ENCODE measurements at places on chromosomes 3 and 15.

DNA sequence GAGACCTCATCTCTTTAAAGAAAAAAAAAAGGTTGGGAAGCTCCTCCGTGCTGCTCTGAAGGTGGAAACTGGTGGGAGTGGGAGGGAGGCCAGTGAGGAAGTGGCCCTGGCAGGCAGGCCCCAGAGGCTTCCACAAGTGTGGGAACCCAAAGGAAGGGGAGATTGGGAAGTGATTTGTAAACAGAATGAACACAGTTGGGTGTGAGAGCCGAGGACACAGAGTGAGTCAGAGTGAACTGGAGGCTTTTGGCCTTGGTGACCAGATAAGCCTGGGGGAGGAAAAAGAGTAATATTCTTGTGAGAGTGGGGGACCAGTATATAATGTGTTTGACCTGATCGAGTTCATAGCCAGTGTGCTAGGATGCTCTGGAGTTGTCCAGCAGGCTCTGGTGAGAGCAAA is 23.0 kb downstream of the MKRN2 start:
- no peak for DNase-seq

DNA sequence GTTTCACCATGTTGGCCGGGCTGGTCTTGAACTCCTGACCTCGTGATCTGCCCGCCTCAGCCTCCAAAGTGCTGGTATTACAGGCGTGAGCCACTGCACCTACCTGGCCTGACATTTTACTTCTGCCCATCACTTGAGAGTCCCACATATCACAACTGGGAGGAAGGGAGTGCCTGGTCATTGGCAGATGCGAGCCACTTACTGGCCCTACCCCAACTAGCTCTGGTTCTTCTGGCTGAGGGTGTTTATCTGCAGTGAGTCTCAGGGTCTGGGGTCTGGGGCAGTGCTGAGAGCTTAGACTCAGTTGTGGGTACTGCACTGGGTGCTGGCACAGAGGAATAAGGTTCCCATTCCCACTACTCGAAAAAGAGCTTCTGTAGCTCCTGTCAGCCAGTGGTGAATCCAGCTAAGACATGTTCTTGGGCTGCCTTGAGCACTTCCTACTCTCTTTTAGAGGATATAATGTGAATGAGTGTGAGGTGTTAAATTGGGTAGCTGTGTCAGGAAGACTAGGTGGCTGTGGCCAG is 30.2 kb downstream of the DAG1 start:
- DNase-seq = no peak

GRCh38 chr15:97036301-97036700 is 705.8 kb downstream of the NR2F2 start:
- no peak for DNase-seq

DNA sequence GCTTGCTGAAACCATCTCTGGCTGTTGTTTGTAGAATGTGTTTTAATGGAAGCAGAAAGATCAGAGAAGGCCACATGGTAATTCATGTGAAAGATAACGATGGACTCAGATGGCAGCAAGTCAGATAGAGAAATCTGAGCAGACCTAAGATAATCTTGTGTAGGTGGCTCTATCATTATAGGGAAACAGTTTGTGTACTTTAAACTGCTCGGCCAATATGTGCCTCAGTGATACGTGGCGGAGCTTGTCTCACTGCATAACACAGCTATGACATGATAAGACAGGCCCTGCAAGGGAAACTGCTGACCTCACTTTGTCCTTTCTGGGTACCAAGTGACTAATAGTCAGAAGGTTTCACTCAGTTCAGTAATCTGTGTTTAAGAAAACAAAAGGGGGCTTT is 51.0 kb downstream of the MME start:
- no peak for DNase-seq

DNA sequence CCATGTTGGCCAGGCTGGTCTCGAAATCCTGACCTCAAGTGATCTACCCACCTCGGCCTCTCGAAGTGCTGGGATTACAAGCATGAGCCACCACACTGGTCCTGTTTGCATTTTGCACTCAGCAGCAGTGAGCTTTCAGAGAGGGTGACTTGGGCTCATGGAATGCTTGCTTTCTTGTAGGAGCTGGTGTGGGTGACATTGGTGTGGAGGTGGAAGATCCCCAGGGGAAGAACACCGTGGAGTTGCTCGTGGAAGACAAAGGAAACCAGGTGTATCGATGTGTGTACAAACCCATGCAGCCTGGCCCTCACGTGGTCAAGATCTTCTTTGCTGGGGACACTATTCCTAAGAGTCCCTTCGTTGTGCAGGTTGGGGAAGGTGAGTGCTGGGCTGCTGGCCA is 90.3 kb downstream of the FLNB start:
- DNase-seq = no peak

- peak; percentile 73 for DNase-seq
Measured at GRCh38 chr3:4722103-4722502, 229.0 kb downstream of the ITPR1 start.

DNA sequence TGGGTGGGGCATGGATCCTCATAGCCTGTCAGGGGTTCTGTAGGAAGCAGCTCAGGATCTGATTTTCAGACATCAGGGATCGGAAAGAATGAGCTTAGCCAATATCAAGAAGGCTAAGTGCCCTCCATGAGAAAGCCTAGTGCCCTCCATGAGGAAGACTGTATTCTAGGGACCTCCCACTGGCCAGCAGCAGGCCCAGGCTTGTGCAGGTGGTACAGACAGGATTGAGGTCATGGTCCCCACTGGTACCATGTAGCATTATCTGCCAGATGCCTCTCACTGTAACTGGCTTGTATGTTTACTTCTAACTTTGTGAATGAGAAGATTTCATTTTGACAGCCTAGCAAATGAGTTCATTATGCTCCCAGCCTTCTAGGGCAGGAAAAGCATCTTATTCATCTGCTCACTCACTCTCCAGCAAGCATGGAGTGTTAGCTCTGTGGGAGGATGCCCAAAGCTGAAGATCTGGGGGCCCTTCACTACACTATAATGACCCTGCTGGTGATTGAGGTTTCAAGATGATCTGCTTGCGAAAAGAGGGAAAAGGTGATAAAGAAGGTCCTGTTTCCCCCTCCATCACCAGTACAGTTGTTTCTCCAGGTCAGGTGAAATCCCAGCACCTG is 7.5 kb downstream of the EPHB1 start:
- DNase-seq = no peak

DNA sequence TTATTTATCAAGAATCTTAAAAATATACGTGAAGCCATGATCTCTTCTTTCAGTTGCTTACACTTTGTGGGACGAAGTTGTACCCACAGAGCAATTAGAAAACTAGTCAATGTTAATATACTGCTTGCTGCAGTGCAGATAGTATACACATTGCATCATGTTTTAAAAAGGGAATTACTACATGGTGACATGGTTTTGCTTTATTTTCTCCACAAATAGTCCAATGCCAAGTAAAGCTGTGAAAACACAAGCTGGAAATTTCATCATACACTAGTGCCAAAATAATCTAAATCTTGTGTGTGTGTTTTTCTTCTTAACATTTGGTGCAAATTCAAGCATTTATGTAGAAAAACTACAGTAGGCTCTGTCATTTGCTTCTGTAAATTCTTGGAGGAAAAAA is 233.0 kb downstream of the EPHA3 start:
- DNase-seq = no peak

- DNase-seq = no peak
Measured at GRCh38 chr15:64144565-64145281, 6.8 kb upstream of the SNX22 start.

GRCh38 chr3:8595695-8596115 is 48.9 kb downstream of the SSUH2 start:
- DNase-seq = no peak

DNA sequence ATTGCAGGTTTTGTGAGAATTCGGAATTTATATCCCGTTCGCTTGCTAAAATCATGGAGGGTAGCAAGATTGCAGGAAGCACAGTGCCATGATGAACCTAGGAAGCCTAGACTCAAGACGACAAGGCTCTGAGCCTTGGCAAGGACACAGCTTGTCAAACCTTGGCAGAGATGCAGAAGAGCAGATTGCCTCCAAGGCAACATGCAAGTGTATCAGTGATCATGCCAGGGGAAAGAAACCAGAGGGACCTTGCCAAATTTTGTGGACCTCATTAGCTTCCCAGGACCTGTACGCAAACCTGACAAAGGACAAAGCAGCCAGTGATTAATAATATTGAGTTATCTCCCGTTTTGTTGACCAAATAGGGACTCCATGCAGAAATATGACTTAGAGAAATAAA is 159.7 kb downstream of the GOLIM4 start:
- DNase-seq = peak; percentile 6

GRCh38 chr3:50533316-50533715 is 29.9 kb upstream of the CACNA2D2 start:
- no peak for DNase-seq

GRCh38 chr3:70067860-70068521 is 68.5 kb downstream of the SAMMSON start:
- DNase-seq = no peak

DNA sequence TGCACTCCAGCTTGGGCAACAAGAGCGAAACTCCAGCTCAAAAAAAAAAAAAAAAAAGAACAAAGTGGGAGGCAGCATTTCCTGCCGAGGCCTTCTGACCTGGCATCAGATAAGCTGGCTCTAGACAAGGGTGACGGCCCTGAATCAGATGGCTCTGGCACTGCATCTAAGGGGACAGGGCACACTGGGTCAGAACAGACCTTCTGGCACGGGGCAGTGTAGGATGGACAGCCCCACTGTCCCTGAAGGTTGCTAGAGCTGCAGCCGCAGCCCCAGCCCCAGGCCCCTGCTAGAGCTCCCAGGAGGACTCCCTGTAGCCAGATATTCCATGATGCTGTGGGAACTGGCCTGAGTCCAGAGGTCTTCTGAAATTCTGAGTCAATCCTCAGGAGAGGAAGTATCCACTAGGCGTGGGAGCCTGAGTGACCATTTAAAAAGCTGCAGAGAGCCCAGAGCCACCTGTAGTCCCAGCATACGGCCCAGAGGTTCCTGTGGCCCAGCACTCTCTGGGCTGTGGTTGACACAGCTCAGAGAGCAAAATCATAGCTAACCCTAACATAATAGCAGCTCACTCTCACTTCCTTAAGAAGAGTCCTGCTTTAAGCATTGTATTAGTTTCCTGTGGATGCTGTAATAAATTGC is 69.2 kb upstream of the MFGE8 start:
- DNase-seq = peak; percentile 57

- DNase-seq = no peak
Measured at GRCh38 chr3:30600572-30600971, 5.8 kb upstream of the TGFBR2 start.

GRCh38 chr3:185693985-185694653 is 108.0 kb downstream of the SENP2 start:
- no peak for DNase-seq

DNA sequence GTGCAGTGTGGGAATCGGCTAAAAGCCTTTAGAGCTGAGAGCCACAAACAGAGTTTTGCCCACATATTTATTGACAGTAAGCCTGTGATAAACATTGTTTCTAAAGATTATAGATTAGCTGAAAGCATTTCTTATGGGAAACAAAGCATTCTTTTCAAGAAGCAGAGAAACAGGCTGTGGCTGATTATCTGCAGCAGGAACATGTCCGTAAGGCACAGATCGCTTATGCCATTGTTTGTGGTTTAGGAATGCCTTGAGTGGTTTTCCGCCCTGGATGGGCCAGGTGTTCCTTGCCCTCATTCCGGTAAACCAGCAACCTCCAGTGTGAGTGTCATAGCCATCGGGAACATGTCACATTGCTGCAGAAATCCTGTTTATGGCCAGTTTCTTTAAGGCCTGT is 12.5 kb downstream of the XYLB start:
- DNase-seq = no peak

DNA sequence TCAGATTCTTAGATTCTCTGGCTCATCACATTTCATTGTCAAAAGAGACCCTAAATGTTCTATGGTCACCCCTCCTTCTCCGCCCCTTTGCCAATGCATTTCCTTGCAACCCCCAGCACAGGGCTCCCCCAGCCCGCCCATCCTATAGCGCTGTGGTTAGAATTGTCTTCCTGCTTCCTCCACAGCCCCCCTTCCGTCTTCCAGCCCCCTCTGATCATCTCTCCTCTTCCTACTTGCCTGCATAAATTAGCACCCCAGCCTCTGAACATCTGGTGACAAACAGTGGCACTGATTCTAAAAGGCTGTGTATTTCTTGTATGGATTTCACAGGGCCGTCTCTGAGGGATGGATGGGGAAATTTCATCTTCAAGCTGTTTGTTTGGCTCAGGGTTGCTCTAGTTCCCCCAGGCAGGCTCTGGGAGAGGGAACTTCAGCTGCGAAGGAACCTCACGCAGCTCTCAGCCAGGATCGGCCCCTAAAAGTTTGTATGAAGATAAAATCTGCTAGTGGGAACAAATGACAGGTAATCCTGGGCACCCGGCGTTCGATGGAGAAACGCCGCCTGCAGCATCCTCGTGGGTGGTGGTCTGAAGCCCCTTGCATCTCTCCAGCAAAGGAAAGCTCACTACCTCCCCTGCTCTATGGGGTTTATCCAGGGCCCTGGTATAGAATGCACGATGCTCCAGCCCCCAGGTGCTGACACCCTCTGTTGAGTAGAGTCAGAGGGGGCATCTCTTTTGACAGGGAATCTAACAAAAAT is 83.0 kb downstream of the WNT7A start:
- no peak for DNase-seq

GRCh38 chr3:113615976-113616375 is 80.5 kb downstream of the USF3 start:
- no peak for DNase-seq

GRCh38 chr15:76339305-76340197 is 3.0 kb downstream of the ISL2 start:
- no peak for DNase-seq

GRCh38 chr3:33642806-33643205 is 75.2 kb downstream of the CLASP2 start:
- DNase-seq = no peak

- no peak for DNase-seq
Measured at GRCh38 chr3:43902415-43902814, 211.7 kb downstream of the ABHD5 start.

DNA sequence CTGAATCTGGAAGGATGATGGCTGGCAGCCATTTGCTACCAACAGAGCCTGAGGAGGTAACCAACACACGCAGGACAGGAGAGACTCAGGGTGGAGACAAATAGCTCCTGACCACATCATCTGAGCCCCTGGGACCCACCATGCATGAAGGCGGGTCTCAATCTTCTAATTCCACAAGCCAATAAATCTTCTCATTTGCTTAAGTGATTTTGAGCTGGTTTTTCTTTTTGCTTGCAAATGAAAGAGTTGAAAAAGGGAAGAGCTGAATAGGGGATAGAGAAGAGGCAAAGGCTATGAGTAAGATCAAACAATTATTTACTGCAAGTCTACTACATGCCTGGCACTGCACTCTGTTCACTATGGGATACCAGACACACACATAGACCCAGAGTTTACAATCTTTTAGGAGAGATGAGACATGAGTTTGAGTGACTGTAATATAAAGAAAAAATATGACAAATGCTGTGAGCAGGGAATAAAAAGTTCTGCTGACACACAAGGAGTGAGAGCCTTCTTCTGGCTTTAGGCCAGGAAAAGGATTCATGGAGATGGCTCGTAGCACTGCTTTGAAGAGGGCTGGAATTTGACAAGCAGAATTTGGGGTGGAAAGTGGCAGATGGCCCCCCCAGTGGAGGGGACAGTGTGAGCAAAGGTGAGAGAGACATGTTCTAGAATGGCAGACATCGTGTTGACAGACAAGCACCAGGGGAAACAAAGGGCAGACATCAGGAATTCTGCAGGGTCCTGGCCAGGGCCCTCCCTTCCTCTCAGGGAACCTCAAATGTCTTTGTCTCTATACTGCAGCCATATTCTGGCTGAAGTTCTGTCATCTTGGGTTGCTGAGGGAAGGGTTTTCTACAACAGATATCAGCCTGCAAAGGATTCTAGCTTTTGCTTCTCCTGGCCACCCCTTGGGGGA is 69.8 kb upstream of the WNT5A start:
- DNase-seq = no peak

GRCh38 chr3:10547841-10548783 is 42.7 kb upstream of the ATP2B2 start:
- no peak for DNase-seq

GRCh38 chr15:80259942-80260510 is 8.0 kb upstream of the CTXND1 start:
- DNase-seq = no peak
